HT1080 (cell line): ENCODE measurements at places on chromosomes 13 and 19. TPM values are rescaled to one million over a fixed set of nuclear protein-coding genes. Genes with fewer than 3 reads are reported as not detected.

GRCh38 chr13:96769874-96770273 is 224.4 kb downstream of the OXGR1 start:
- DNase-seq = no peak

DNA sequence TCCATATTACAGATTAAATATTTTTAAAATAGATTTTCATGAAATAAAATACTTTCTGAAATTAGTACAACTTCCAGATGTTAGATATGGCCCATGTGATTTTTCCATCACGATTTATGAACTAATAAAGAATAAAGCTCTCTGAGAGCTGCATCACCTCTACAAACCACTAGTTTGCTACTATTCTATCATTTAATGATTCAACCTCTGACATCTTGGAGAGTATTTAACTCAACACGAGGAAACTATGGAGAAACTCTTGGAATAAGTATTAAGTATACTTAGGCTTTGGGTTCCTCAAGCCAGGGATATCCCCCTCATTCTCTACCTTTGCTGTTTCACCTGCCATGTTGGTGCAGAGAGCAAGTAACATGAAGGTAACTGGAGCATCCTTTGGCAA is 55.7 kb downstream of the DACH1 start:
- DNase-seq = no peak

GRCh38 chr19:35094656-35095055 is 21.0 kb upstream of the FXYD3 start:
- DNase-seq = no peak

DNA sequence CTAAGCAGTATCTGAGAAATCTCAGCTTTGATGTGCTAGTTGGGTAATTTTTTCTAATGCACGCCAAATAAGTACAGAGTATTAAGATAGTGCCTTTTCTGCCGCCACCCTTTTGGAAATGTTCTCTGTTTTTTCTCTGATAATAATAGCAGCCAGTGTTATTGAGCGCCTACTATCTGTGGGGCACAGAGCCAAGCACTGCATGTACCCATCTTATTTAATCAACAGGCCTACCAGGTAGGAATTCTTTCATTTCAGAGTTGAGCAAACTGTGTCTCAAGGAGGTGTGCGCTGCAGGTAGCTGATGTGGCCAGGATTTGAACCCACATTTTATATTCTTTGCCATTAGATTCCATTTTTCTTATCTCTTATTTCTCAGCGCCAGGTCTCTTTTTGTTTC is 1.4 kb downstream of the EPN1 start:
- no peak for DNase-seq

DNA sequence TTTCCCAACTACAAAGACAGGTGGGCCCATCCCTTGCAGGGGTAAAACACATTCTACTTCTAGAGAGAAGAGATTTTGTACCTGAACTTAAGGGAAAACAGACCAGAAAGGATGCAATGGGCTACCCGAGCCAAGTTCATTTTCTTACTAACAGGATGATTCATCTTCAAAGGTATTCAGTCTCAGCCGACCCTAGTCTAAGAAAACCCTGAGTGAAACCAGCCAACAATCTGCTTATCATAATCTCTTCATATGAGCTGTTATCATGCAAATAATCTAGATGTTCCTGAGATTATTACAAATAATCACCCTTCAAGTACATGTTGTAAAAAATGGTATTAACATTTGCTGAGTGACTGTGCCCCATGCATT is 15.6 kb downstream of the PABPC3 start:
- no peak for DNase-seq

Gene SOHLH2
- total RNA-seq = 0.07 and 0.48 TPM in 2 replicates

Gene ZSWIM4
- total RNA-seq = 1.8 and 2.7 TPM in 2 replicates
